ENCODE measurements at places on chromosomes 5 and 9.
A peak's percentile ranks its signal among the peaks of the same experiment; 100 is the strongest.

DNA sequence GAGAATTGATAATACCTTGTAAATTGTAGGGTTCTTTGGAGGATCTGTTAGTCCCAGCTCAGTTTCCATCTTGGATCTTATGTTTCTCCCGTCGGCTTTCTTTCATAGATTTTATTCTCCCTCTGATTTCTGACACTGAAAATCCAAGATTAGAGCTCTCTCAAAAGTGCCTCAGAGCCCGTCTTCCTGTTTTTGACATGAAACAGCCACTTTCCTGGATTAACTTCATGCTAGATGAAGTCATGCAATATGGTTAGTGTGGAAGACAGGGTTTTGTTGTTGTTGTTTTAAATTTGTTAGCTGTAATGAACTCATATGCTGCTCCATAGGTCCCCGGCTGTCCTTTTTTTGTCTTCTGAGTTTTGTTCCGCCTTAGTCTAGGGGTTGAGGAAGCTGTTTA is 51.6 kb upstream of the ZFR start:
- DNase-seq: no peak

GRCh38 chr9:85528142-85528541 is 213.6 kb downstream of the AGTPBP1 start:
- DNase-seq: no peak

DNA sequence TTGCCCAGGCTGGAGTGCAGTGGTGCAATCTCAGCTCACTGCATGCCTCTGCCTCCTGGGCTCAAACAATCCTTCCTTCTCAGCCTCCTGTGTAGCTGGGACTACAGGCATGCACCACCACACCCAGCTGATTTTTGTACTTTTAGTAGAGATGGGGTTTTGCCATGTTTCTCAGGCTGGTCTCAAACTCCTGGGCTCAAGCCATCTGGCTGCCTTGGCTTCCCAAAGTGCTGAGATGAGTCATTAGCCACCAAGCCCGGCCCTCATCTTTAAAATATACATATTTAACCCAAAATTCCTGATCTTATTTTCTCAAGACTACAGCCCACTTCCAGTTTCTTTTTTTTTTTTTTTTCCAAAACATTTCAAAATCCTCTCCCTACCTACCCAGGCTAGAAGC is 31.7 kb upstream of the MINAR2 start:
- DNase-seq: no peak

- no peak for DNase-seq
These were observed 287.3 kb upstream of the NUDT12 start for GRCh38 chr5:103849934-103850333.

GRCh38 chr9:99445371-99445891 is 223.3 kb downstream of the SEC61B start:
- DNase-seq: peak; percentile 84

- no peak for DNase-seq
These were observed 1495.2 kb upstream of the C9orf72 start for GRCh38 chr9:29068461-29068860.

DNA sequence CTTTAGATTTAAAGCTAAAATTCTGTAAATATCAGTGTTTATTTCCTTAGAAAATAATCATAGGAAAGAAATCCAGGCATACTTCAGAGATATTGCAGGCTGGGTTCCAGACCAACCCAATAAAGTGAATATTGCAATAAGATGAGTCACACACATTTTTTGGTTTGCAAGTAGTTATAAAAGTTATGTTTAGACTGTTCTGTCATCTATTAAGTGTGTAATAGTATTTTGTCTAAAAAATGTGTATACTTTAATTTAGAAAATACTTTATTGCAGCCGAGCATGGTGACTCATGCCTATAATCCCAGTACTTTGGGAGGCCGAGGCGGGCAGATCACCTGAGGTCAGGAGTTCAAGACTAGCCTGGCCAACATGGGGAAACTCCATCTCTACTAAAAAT is 6.9 kb upstream of the RIC1 start:
- peak; percentile 38 for DNase-seq

DNA sequence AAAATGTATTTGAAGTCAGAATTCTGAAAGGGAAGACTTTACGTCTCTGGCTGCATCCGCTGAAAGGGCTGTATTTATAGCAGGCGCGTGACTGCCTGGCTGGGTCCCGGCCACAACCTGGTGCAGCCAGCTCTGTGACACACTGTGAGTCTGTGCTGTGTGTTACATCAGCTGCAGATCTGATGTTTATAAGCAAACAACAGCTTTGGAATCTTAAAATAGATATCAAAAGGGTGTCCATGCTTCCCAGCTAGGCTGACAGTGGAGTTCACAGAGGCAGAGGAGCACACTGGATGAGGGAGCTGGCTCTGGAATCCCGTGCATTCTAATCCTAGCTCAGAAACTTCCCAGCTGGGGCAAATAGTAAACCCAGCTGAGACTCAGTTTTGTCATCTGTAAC is 433.4 kb upstream of the BRINP1 start:
- no peak for DNase-seq

- DNase-seq: peak; percentile 1
These were observed 739.0 kb downstream of the DTWD2 start for GRCh38 chr5:118249386-118249785.

- DNase-seq: no peak
These were observed 122.0 kb downstream of the GDNF start for GRCh38 chr5:37717613-37718431.

DNA sequence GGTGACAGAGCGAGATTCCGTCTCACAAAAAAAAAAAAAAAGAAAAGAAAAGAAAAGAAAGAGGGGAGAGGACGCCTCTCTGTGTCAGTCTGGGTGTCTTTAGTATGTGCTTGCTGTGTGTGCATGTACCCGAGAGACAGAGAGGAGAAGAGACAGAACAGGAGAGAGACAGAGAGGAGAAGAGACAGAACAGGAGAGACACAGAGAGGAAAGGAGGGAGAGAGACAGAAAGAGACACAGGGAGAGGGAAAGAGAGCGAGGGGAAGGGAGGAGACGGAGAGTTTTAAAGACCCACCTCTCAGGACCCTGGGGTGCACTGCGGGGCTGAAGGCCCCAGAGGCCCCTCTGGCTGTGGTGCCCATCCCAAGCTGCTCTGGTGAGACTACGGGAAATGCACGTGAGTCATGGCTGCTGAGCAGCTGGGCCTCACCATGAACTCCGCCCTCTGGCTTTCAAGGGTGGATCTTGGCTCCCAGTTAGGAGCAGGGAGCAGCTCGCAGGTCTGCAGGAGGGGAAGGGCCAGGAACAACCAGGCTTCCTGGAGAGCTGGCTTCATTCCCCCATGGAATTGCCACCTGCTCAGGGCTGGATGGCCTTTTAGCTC is 7.9 kb downstream of the SLC6A3 start:
- DNase-seq: no peak

DNA sequence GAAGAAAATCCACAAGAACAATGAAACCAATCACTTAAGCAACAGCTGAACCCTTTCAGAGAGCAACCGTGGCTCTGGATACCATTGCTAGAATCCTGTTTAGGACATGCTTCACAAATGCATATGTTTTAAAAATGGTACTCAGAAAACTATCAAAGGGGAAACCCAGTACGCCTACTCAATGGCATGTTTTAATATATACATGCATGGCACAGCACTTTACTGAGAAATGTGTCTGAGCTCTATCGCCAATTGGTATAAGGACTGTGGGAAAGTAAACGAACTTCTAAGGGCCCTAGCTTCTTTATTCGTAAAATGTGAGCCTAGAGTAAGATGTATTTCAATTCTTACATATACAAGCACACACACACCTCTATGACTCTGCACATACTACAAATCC is 72.3 kb downstream of the PTBP3 start:
- no peak for DNase-seq

DNA sequence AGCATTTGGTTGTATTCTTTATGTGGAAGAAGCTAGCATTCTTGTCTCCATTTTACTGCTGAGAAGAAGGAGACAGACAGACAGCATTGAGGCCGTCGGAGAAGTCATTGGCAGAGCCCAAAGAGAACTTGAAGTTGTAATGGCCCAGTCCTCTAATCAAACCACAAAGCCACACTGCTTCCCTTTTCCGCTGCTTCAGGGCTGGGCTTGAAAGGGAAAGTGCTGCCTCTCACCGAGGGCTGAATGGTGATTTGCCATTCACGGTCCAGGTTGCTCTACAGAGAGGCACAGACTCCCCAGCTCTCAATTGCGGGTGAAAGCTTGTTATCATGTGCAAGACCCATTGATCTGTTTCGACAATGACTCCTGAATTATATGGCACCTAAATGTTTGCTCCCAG is 25.6 kb upstream of the POU4F3 start:
- DNase-seq: peak; percentile 48

DNA sequence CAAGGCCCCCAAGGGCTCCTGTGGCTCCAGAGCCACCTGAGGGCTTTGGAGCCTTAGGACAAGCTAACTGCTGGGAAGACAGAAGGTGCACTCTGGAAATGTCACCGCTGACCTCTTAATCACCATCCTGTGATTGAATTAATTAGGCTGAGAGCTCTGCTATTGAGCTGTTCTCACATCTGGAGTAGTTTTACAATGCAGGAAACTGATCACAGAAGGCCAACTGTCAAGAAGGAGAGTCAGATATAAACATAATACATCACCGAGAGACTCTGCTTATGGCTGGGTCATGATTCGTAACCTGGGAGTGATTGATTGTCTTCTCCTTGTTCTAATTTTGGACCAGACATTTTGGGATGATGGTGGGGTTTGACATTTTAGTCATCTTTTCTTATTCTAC is 226.1 kb downstream of the SLIT3 start:
- no peak for DNase-seq

DNA sequence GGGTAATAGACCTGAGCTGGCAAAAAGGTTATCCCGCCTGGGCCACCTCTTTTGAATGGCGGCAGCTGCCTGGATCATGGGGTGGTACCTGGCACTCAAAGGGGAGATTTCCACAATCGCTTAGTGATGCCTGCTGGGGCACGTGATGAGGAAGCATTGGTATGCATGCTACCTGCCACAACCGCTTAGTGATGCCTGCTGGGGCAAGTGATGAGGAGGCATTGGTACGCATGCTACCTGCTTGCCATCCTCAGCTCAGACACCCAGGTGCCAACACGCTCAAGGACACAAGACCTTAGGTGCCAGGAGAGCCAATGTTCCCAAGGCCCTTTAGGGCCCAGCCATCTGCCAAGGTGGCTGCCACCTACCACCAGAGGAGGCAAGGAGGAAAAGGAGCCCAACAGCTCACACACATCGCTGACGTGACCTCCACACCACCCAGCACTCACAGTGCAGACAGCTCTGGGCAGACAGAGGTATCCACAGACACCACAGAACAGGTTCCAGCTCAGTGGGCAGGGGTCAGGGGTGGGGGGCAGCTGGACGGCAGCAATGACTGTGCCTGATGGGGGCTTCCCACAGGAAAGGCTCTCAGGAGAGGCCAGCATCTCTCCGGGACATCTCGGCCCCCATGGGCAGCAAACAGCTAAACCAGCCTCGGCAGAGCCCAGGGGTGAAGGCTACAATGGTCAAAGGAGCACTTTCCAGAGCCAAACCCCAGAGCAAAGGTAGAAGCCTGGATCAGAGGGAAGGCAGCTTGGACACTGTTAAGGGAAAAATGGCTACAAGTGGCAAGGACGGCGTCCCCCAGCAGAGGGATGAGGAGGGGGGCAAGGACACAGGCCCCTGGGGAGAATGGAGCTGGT is 43.0 kb upstream of the SARDH start:
- DNase-seq: no peak

DNA sequence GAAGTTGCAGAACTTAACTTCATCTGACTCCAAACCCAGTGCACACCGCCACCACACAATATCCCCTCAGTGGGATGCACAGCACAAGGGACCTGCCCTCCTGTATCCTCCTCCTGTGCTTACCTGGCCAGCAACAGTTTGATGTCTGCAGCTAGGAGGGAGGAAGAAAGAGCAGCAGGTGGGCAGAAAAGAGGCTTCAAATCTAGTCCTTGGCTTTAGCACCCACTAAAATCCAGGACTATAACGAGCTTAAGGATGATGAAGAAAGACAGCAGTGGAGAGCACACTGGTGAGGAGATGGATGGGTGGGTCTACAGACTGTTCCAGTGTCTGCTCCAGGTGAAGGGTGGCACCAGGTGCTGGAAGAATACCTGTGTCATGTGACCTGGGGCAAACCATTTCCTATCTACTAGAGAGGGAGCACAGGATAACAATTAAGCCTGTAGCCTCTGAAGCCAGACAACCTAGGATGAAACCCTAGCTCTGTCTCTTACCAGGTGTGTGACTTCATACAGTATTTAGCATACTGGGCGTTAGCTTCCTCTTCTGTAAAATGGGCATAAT is 100.0 kb downstream of the SH3TC2 start:
- no peak for DNase-seq

DNA sequence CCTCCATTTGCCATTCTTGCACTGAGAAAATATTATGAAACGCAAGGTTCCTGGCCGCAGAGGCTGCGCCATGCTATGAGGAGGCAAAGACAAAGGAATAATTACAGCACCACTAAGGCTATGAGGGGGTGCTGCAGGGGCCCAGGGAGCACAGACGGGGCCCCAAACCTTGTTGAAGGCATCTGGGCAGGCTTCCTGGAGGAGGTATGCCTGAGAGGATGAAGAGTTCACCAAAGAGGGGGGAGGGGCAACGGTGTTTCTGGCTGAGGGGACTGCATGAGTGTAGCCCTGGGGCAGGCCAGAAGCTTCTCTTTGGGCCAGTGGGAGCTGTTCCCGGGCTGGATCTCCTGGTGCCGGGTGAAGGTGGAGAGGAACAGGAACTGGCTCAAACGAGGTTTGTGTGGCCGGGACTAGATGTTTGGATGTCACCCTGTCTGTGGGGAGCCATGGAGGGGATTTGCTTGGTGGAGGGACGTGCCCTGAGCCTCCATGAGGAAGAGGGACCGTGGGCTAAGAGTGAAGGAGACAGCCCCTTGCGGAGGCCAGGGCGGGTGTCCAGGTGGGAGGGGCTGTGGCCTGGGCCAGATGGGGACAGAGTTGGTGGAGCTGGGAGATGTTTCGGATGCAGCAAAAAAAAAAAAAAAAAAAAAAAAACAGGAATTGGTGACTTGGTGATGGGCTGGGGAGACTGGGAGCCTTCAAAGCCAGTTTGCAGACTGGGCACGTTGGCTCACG is 28.2 kb downstream of the PTGES start:
- no peak for DNase-seq

- DNase-seq: no peak
These were observed 2011.0 kb upstream of the NUDT12 start for GRCh38 chr5:105573575-105573974.

DNA sequence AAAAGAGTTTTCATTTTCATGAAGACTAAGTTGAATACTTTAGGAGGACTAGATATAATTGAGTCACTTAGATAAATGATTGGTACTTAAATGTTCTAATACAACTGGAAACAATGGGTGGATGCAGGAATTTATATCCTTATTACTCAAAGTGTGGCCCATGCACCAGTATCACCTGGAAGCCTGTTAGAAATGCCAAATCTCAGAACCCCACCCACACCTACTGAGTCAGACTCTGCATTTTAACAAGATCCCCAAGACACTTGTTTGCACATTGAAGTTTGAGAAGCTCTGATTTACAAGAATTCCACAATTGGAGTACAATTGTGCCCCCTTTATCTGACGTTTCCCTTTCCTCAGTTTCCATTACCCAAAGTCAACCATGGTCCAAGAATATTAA is 239.0 kb downstream of the AUH start:
- DNase-seq: no peak

- DNase-seq: no peak
These were observed 34.7 kb downstream of the RNF145 start for GRCh38 chr5:159174511-159175168.

GRCh38 chr5:172311605-172312004 is 28.0 kb upstream of the UBTD2 start:
- no peak for DNase-seq

GRCh38 chr5:93120051-93120450 is 461.0 kb downstream of the NR2F1-AS1 start:
- no peak for DNase-seq

Data from inflammatory macrophage treated with lipopolysaccharide for 4 hours (primary cell).